Activated naive CD4-positive, alpha-beta T cell (primary cell): ENCODE measurements at places on chromosomes 2 and 18.

DNA sequence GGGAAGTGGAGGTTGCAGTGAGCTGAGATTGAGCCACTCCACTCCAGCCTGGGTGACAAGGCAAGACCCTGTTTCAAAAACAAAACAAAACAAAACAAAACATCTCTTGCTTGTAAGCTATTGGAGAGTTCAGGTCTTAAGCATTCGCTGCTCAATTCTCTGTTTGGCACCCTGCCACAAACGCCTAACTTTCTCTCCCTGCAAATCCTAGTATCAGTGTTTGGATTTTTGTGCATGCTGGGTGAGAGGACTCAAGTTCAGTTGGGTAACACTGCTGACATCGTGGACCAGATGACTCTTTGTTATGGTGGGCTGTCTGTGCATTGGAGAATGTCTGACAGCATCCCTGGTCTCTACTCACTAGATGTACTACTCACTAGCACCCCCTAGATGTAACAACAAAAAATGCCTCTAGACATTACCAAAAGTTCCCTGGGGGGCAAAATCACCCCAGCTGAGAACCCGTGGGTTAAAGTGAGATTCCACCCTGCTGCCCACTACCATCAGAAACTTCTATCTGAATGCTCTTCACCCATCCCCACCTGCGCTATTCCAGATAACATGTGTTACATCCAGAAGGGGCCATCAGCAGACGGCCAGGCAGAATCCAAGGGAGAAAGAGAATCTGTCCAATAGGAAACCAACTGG is 50.9 kb downstream of the CACNB4 start:
- DNase-seq = no peak

GRCh38 chr18:2148823-2149222 is 422.5 kb downstream of the METTL4 start:
- no peak for DNase-seq

DNA sequence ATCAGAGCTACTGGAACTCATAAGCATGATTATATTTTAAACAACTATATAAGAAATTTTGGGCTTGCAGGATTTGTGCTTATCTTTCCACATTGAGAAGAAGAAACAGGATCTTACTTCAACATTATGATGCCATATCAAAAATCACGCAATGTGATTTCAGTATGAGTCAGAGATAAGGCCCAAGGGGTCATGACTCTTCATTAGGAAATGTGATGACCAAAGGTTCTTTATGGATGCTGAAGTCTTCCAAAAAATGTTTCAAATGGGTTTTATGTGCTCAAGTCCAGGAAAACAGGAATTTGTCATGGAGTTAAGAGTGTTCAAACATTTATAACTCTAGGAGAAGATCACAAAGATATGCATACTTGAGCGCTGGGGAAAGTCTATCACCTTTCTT is 7.8 kb upstream of the SERPINB2 start:
- DNase-seq = no peak

- DNase-seq = no peak
These were observed 98.4 kb downstream of the UPP2 start for GRCh38 chr2:158199928-158200650.

DNA sequence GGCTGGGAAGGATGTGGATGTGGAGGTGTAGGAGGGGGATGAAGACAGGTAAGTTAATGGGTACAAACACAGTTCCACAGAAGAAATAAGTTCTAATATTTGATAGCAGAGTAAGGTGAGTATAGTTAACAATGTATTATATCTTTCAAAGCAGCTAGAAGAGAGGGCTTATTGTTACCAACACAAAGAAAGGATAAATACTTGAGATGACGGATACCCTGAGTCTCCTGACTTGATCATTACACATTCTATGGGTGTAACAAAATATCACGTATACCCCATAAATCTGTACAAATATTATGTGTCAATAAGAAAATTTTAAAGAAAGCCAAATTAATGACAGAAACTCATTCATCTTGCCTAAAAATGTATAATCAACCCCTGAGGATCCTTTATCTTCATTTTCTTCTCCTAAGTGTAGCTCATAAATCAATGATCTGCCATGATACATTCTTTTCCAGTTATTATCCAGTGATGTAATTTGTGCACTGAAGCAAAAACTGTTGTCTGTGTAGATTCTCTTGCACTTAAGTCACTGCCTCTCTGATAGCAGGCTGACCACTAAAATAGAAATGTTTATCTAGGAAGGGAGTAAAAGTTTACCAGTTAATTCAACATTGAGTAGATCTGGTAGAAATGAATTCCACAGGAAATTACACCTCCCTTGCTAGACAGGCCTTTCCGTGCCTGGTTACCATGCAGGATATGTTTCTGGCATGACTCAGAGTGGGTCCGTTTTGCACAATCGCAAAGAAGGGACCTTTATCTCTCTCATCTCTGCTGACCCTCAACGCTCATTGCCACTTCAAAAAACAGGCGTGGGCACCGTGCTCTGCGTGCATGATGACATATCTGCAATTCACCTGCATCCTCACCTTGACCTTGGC is 249.7 kb upstream of the NCKAP5 start:
- no peak for DNase-seq

DNA sequence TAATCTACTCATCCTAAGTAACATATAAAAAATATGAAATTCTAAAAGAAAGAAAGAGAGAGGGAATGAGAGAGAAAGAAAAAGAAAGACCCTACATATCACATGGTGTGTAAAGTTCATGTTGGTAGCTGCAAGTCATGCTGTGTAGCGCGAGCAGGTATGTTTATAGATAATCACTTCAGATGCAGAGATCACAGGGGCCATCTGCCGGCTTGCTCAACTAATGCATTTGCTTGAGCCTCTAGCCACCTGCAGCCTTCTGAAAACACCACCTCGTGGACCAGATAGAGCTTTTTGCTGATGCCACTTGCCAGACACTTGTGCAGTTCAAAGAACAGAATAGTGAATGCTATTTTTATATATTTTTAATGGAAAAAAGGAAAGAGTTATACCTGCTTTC is 37.6 kb downstream of the CDH7 start:
- DNase-seq = no peak

- DNase-seq = no peak
These were observed 135.7 kb downstream of the GRB14 start for GRCh38 chr2:164485541-164485940.

GRCh38 chr2:176443946-176444345 is 174.7 kb downstream of the MTX2 start:
- DNase-seq = no peak

GRCh38 chr2:237195396-237196120 is 109.9 kb downstream of the COPS8 start:
- no peak for DNase-seq

DNA sequence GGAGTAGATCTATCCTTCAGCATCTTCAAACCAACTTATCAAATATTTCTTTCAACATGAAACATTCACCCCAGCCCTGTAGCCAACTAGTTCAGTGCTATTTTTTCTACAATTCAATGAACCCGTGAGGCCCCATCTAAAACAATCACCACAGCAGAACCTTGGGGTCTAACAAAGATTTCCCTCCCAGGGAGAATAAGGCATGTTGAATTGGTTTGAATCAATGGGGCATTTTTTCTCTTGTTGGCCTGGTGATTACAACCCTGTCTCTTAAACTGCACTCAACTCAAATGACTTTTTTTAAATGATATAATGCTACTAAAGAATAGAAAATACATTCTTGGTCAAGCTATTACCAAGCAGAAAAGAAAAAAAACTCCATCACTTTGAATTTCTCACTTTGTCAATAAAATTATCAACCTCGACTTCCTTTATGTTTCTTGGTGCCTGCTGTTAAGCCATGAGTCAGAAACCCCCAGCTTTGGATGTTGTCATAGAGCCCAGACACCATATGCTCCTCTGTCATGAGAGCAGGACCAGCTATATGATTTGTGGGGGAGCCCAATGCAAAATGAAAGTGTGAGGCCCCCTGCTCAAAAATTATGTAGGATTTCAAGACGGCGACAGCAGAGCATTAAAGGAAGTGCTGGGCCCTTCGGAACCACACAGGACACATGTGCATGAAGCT is 282.4 kb downstream of the MEIS1 start:
- no peak for DNase-seq

DNA sequence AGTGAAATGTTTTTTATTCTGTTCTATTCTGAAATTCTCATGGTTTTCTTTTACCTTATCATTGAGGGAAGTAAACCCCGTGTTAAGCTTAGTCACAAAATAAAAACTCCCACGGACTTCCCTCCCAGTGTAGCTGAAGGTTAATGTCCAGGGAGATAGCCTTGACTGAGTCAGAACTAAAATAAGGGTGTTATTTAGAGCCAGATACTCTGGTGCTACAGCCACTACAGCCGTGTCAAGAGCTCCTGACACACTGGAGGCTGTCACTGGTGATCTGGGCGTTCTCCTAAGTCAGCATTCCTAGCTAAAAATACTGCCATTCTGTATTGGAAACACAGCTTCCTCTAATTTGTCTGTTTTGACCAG is 82.0 kb upstream of the RANBP2 start:
- DNase-seq = no peak

DNA sequence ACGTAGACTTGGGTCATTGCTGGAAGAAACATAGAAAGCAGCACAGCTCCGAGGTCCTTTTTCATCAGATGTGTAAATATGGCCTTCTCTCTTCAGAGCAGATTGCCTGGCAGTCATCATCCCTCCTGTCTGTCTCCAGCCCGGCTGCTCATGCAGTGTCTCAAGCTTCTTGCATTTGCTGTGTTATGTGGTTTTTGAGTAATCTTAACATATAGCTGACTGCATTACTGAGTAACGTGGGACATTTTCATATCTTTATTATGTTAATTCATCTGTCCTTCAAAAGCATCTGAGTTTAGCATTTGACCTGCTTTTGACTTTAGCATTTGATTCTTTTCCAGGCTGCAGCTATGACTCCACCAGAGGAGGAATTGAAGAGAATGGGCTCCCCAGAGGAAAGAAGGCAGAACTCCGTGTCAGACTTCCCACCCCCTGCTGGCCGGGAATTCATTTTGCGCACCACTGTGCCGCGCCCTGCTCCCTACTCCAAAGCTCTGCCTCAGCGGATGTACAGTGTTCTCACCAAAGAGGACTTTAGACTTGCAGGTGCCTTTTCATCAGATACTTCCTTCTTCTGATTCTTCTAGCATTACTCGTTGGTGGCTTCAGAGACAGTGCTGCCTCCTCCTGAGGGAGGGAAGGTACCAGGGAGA is 116.2 kb downstream of the RAB3GAP1 start:
- no peak for DNase-seq

DNA sequence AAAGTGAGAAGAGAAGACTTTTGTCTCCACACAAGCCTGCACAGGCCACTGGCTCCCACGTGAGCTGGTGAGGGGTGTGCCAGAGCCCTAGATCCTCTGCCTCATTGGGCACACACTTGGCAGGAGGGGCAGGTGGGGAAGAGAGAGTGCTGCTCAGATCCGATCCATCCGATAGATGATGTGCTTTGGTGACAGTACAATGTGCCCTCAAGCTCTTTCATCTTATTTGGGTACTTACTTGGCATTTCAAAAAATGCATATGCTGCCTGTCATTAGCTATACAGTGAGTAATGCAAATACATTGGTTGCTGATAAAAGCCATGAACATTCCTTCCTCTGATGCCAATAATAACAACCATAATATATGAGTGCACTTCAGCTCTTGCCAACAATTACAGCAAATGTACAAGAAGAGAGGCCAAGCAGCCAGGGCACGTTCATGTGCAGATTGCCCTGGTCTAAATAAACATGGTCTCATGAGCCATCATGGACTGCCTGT is 255.3 kb downstream of the VAPA start:
- DNase-seq = no peak

GRCh38 chr18:79795446-79795845 is 2.3 kb upstream of the KCNG2 start:
- DNase-seq = no peak

DNA sequence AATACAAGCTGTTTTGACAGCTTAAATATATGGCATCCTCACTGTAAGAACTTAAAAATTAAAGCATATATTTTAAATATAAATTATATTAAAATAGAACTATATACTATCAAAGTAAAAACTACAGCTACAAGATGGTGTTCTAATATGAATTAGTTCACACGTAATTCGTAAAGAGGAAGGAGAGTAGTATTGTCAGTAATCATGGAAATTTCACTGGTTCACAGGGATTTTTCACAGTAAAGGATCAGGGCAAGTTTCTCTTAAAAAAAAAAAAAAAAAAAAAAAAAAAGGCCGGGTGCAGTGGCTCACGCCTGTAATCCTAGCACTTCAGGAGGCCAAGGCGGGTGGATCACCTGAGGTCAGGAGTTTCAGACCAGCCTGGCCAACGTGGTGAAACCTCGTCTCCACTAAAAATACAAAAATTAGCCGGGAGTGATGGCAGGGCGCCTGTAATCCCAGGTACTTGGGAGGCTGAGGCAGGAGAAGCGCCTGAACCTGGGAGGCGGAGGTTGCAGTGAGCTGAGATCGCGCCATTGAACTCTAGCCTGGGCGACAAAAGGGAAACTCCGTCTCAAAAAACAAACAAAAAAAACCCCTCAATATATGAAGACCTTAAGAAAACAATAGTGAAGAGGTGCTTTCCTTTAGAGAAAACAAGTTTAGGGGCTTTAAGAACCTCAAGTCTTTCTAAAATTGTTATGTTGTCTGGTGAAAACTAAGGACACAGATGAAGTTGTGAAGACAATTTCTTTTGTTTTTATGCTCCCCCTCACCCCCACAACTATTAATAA is 32.5 kb downstream of the PNO1 start:
- no peak for DNase-seq

GRCh38 chr2:169365029-169365480 is 2.7 kb upstream of the LRP2 start:
- no peak for DNase-seq

GRCh38 chr2:54065411-54065810 is 50.0 kb upstream of the ACYP2 start:
- no peak for DNase-seq

DNA sequence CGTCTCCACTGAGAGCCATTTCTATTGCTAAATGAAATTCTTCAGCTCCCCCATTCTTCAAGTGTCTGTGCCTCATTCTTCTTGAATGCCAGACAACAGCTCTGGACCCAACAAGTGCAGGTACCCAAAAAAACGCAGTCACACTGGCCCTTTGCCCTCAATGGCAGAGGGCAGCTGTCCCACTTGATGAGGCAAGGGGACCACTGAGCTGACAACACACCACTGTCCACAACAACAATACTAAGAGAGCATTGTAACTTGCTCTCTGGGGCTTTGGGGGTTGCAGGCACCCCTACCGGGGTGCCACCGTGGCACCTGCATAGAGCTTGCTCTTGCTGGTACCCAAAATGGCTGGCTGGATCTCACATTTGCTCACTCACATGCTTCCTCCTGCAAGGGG is 827.0 kb upstream of the DDX18 start:
- DNase-seq = no peak

DNA sequence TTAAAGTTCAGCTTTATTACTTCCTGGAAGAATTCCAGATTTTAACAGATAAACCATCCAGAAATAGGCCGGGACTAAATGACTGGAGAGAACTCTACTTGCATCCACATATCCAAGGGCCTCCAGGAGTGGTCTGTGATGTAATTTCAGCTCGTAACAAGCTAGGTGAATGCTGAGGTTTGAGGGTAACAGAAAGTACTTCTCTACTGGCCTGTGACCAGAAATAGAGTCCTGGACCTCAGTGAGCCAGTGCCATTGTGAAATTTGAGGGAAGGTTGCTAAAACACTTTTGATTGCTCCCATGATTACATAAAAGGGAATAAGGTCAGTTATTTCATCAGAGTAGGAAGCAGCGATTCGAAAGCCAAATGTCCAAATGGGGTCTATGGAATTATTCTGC is 158.1 kb downstream of the DOCK10 start:
- no peak for DNase-seq
